ENCODE measurements at places on chromosomes 13 and 19.
A peak's percentile ranks its signal among the peaks of the same experiment; 100 is the strongest.

- DNase-seq: peak; percentile 84
Observed at GRCh38 chr19:10295305-10295846, 5.6 kb downstream of the ICAM5 start.

DNA sequence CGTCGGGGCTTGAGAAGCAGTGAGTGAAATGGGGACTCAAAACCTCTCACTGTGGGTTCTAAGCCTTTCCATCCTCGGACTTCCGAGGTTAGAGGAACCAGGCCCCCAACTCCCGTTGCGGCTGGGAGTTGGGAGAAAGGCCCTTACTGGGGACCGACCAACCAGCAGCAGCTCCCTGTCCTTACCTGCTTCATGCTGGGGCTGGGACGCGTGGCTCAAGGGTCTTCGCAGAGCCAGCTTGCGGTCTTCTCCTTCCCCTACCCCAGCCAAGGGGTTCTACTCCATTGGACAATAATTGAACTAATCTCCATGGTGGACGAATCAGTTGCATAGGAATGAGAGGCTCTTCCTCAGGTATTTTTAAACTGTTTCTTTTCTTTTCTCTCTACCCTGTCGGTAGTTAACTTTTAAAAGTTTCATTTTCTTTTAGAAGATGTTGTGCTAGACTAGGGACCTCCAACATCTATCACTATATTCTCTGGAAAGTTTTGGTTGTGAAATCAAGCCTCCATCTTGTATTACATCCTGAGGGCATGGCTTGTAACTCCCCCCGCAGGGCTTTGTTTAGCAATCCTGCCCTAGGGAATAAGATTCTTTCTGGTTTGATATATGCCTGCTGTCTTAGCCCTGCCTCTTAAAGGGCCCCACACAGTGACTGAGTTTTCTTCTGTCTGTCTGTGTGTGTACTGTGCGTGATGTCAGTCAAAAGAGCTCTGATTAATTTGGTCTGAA is 1027.1 kb upstream of the PCDH9 start:
- DNase-seq: no peak

- no peak for DNase-seq
Observed at GRCh38 chr19:5958074-5958850, 19.7 kb downstream of the RANBP3 start.

DNA sequence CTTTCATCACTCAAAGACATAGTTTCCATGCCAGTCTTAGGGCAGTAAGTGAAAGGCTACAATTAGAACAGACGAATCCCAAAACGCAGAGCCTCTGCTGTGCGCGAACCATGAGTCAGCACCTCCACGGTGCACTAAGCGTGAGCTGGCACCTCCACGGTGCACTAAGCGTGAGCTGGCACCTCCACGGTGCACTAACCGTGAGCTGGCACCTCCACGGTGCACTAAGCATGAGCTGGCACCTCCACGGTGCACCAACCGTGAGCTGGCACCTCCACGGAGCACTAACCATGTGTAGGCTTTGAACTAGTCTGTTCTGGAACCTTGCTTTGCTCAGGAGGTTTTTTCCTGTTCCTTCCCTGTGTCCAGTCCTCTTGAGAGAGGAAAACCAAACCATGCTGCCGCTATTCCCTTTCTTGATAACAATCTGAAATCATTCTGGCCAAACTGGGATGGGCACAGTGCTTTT is 120.6 kb downstream of the IRS2 start:
- DNase-seq: no peak

DNA sequence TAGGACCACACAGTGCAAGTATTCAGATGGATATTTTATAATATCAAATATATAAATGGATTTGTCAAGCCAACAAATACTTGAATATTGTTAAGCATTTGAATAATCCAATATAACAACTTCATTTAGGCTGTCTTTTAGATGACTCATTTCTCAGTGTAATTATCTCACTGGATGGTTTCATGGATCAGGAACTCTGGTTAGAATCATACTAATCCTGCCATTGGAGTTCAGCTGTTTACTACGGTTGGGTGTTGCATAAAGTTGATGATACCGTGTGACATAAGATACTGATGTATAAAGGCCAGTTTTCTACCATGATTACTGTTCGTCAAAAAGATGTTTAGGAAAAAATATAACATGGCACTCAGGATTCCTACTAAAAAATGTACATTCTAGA is 196.3 kb downstream of the TSHZ3 start:
- DNase-seq: no peak

- DNase-seq: peak; percentile 43
Observed at GRCh38 chr13:32581177-32581786, 5.0 kb upstream of the PDS5B start.

- no peak for DNase-seq
Observed at GRCh38 chr19:3463714-3464586, 16.4 kb downstream of the SMIM24 start.

- DNase-seq: no peak
Observed at GRCh38 chr13:35347679-35348205, 128.7 kb downstream of the MAB21L1 start.

- no peak for DNase-seq
Observed at GRCh38 chr13:32031815-32032370, 319 bp downstream of the FRY start.

DNA sequence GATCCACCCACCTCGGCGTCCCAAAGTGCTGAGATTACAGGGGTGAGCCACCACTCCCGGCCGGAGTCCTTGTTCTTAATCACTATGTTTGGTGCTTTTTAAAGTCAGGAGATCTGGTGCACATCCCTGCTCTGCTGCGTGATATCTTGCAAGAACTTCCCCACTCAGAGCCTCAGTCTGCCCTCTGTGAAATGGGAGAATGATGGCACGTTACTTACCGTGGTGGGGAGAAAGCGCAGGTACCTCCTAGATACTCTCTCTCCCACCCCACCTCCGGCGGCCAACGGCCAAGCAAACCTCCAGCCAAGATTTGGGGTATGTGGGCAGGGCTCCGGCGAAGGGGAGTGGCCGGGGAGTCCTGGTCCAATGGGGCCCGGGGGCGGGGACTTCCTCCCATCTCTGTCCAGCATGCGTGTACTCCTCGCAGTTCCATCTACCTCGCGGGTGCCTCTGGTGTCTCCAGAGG is at the start of gene RYR1:
Gene RYR1 (plus strand): TSS at position 424 of the 466 bp plus-strand sequence. CDS start 139 bp downstream, outside the sequence.
- peak; percentile 40 for DNase-seq

- no peak for DNase-seq
Observed at GRCh38 chr13:111171629-111172028, 56.5 kb downstream of the ARHGEF7 start.

GRCh38 chr13:98232456-98232855 is 55.4 kb upstream of the RNF113B start:
- no peak for DNase-seq

- DNase-seq: no peak
Observed at GRCh38 chr13:90585392-90585791, 762.1 kb upstream of the MIR17HG start.

DNA sequence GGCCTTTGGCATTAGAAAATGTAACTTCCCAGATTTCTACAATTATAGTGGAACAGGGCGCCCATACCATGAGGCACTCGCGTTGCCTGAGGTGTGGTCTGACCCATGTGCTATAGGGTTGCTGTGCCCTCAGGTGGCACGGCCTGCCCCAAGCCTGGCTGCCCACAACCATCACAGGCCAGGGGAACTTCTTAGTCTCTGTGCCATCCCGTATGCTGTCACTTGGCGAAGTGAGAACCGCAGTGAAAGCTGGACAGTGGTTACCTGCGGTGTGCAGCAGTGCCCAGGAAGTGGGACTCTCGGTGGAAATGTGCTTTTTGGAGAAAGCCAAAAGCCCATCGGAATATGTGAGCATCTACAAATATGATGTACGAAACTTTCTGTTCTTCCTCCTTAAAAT is 88.2 kb upstream of the GPR183 start:
- no peak for DNase-seq

DNA sequence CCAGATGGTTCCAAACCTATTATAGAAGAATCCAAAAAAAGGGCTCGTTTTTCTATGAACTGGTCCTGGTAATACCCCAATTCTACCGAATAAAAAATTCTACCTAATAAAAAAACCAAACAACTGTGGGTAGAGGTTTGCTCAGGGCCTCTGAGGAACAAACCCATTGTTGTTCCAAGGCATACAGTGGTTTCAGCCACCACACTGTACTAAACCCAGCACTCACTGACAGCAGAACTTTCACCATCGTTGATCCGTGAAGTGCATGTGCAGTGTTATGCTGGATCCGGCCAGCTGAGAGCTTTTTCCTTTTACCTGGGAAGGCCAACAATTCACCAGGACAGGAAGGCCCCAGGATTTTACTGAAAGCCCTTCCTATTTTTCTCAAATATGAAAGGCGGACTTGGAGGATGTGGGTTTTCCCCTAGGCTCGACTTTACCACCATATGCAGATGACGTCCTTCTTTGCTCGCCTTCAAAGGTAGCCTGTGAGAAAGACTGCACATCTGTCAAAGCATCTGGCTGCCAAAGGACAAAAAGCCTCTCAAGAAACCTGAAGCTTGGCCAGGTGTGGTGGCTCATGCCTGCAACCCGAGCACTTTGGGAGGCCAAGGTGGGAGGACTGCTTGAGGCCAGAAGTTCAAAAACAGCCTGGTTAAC is 7.2 kb upstream of the PABPC3 start:
- no peak for DNase-seq

DNA sequence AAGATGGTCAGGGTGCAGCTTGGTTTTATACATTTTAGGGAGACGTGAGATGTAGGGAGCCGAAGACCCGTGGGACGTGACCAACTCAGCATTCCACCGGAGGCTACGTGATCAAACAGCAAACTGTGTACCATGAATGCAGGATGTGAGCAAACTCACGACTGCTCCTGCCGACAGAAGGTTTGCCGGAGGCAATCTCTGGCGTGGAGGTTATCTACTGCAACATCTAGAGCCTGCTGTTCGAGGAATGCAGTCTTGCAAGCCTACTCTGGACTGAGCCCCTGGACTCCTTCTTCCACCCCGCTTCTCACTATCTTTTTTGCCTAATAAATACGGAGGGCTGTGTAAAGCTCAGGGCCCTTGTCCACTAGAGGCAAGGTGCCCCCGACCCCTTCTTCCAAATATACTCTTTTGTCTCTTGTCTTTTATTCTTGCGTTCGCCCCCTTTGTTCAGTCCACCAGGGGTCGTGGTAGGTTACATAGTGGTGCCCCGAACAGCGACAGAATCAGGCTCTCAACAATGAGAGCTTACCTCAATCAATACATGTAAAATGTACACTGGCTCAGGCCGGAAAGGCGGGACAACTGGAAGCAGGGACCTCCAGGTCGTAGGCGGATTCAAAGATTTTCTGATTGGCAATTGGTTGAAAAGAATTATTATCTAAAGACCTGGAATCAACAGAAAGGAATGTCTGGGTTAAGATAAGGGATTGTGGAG is 8.9 kb upstream of the OR1I1 start:
- DNase-seq: no peak

DNA sequence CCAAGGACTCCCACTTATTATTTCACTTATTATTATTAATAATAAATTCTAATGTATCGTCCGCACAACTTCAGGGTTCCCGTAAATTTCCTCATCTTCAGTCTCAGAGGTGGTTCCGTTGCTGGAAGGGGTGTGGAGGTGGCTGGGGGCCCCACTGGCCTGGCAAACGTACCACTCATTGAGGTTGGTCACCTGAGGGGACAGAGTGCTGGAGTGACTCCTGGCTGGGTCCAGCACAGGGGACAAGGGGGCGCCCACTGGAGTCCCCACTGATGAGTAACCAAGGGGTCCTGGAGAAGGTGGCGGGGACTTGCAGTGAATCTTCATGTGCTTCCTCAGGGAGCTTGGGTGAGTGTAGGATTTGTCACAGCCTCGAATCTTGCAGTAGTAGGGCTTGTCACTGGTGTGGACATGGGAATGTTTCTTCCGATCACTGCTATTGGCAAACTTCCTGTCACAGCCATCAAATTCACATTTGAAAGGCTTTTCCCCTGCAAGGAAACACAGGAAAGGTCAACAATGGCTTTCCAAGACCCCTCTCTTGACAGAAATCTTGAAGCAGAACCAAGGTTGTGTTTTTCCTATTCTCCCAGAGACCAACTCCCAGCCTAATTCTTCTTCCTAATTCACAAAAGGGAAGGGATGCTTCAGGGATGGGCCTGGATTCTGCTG is 6.1 kb downstream of the ZIC5 start:
- DNase-seq: no peak

DNA sequence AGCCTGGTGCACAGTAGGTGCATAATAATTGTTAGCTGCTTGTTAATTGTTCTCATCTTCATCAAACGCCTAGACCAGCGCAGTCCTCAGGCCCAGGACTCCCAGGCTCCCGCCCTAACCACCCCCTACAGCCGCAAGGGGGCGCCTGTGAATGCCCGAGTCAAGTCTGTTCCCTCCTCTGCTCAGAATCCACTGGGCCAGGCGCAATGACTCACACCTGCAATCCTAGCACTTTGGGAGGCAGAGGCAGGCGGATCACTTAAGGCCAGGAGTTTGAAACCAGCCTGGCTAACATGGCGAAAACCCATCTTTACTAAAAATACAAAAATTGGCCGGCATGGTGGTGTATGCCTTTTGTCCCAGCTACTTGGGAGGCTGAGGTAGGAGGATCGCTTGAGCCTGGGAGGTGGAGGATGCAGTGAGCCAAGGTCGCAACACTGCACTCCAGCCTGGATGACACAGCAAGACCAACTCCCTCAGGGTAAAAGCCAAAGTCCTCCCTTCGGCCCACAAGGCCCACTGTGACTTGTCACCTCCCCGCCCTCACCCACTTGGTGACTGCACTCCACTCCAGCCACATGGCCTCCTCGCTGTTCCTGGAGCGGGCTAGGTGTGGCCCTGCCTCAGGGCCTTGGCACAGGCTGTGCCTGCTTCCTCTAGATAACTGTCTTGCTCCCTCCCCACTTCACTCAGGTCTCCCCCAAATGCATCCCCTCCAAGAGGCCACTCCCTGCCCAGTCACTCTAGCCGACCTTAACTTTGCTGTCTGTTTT is 9.1 kb downstream of the ZNF653 start:
- peak; percentile 60 for DNase-seq

DNA sequence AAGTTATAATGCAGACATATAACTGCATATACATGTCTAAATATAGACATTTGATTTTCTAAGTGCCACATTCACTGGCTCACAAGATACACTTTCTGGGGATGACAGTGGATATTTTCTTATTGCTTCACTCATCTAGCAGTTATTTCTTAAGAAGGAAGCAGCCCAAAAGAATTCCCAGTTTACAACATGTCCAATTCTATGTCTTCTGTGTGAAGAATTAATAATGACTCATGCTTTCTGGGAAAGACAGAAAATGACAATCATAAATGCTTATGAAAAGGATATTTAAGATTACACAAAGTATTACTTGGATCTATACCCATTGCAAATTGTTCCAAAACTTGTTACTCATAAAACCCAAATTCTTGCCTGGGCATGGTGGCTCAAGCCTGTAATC is 543.4 kb downstream of the SUCLA2 start:
- DNase-seq: no peak

DNA sequence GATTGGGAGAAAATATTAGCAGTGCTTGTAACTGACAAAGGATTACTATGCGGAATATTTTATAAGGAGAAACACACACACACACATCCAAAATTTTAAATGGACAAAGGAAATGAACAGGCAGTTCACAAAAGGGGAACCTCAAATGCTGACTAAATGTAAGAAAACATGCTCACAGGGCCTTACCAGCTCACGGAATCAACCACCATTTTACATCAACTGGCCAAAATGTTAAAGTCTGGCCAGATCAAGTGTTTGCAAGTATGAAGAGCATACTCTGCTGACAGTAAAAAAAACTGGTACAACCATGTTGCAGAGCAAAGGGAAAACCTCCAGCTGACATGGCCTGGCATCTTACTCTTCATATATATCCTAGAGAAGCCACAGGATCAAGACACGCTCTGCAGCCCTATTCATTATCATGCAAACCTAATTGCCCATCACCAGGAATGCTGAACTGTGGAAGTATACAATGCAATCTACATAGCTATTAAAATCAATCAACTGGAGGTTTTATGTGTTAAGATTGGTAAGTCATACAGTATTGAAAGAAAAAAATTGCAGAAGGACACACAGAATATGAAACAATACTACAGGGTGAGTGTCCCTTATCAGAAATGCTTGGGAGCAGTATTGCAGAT is 124.4 kb downstream of the RNF17 start:
- DNase-seq: no peak
